ENCODE measurements at places on chromosomes 5 and 9.

DNA sequence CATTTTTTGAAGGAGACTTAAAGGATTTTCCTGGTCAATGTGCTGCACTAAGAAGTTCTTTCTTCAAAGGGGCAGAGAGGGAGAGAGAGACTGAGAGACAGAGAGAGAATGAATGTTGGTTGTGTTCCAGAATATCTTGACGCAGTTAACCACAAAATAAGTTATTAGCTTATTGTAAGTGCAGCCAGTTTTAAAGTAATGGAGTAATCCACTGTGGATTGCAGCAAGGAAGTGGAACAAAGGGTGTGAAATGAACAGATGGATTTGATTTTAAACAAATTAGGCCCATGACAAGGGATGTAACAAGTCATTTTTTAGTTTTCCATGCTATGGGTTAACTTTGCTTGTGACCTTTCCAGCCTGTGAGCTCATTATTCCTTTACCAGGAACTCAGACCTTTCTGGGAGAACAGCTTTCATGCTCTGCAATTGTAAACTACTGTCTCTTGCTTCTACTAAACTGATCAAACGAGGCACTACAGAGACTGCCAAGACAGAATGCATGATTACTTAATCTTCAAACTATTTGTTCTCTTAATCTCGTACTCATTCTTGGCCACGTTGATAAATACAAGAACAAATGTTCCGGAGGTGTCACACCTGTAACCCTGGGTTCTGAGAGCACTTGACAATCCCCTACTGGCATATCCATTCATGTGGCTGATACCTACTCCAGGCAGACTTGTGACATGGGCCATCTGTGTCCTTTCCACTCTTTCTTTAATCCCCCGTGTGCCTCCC is 131.1 kb downstream of the TLE1 start:
- no peak for DNase-seq

GRCh38 chr5:149301744-149302380 is 30.2 kb downstream of the AFAP1L1 start:
- DNase-seq: no peak

DNA sequence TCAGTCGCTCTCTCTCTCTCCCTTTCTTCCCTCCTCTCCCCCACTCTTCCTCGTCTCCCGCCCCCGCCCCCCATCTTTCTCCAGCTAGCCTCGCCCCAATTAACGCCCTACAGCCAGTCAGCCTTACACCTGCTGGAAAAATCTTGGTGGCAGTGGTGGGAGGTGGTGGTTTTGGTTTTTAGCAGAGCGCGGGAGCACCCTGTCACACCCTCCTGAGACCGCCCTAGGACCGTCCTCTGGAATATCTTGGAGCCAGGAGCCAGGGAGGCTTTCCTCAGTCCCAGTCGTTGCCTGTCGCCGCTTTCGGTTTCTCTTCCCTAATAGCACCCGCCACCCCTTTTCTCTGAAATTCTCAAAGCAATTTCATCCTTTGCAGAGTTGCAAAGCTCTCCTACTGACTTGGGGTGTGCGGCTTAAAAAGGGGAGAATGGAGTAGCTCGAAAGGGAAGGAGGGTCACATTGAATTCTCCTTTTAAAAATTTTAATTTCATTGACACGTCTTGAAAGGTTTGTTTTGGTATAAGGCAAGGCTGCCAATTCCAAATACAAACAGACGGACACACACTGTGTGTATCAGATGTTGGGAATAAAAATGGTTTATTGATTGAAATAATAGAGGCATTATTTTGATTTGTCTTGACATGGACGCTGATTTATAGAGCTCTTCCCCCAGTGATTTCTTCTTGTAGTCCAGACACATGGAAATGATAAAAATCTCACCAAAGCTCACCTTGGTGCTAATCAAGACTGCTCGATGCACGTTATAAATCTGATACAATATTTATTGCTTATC is 301.3 kb downstream of the PARP8 start:
- DNase-seq: no peak

DNA sequence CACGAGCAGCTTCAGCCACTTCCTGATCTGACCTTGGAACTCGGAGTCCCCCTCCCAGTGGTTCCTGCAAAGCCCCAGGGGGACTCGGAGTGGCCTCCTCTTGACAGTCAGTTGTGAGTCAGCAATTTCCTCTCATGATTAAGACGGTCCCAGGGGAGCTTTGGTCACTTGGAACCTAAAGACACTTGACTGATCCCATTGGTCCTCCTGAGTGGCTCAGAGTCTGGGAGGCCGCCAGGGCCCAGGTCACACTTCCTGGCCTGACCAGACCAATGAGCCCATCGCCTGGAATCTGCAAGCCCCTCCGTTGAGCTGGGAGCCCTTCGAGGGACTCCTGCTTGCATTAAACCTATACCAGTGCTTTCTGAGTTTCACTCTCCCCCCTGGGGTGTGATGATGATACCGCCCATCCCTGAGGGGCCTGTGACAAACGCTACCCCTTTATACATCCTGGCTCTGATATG is 29.1 kb downstream of the TSPAN17 start:
- DNase-seq: no peak

DNA sequence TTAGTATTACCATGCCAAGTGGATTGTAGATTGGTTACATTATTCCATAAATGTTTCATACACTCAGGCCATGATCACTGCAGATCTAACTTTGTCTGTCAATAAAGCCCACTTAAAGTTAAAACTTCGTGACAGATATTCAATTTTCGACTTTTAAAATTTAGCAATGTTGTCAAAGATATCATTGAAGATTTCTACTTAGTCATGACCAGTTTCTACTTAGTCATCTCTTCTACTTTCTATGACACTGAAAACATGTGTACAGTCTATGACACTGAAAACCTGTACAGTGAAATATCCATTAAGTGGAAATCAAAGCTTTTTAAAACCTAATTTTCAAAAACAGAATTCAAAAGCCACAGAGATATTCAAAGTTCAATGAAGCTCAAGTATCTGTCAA is 258.2 kb downstream of the MCTP1 start:
- DNase-seq: no peak
